ENCODE measurements at places on chromosomes 12 and 14. TPM values are rescaled to one million over a fixed set of nuclear protein-coding genes. Genes with fewer than 3 reads are reported as not detected.

GRCh38 chr12:125187148-125187745 is 122.0 kb downstream of the AACS start:
- no peaks in the 10 kb centered on the region for H3K36me3 ChIP-seq
- no peak for DNase-seq
- peaks cover 5% of the 10 kb centered on the region for H3K4me1 ChIP-seq
- H3K27me3 ChIP-seq = peaks cover 72% of the 10 kb centered on the region
- no peak overlapping the region for H3K27ac ChIP-seq
- H3K4me3 ChIP-seq = peak overlapping the region; percentile 15

DNA sequence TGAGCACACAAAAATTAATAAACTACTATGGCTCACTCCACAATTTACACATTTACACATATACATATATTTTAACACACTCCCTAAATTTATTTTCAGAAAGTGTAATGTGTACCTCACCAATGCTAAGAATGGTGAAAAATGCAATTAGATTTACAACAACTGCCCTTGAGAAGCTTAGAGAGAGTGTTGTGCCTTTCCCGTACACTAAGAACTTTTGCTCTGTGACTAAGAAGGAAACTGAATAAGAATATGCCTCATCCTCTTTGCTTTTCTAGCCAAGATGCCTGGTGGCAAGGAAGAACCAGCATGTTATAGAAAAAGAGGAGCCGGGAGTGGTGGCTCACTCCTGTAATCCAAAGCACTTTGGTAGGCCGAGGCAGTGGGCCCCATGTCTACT is 62.3 kb downstream of the SINHCAF start:
- H3K4me3 ChIP-seq = no peak overlapping the region
- H3K4me1 ChIP-seq = no peaks in the 10 kb centered on the region
- no peak overlapping the region for H3K27ac ChIP-seq
- H3K27me3 ChIP-seq = no peaks in the 10 kb centered on the region
- no peak for DNase-seq

GRCh38 chr12:117318591-117318990 is 42.8 kb downstream of the NOS1 start:
- no peak overlapping the region for H3K4me3 ChIP-seq
- H3K27ac ChIP-seq = no peak overlapping the region
- H3K4me1 ChIP-seq = no peaks in the 10 kb centered on the region
- DNase-seq = no peak

- peaks cover 23% of the 10 kb centered on the region for H3K27me3 ChIP-seq
- DNase-seq = no peak
- H3K36me3 ChIP-seq = peaks cover 2% of the 10 kb centered on the region
- no peaks in the 10 kb centered on the region for H3K4me1 ChIP-seq
- no peak overlapping the region for H3K27ac ChIP-seq
These were observed 42.1 kb upstream of the TUNAR start for GRCh38 chr14:95834496-95834895.

- no peaks in the 10 kb centered on the region for H3K27me3 ChIP-seq
- H3K4me1 ChIP-seq = no peaks in the 10 kb centered on the region
- H3K4me3 ChIP-seq = no peak overlapping the region
- no peak overlapping the region for H3K27ac ChIP-seq
- peaks cover 7% of the 10 kb centered on the region for H3K36me3 ChIP-seq
These were observed 13.6 kb upstream of the ZNF705A start for GRCh38 chr12:8143261-8143660.

DNA sequence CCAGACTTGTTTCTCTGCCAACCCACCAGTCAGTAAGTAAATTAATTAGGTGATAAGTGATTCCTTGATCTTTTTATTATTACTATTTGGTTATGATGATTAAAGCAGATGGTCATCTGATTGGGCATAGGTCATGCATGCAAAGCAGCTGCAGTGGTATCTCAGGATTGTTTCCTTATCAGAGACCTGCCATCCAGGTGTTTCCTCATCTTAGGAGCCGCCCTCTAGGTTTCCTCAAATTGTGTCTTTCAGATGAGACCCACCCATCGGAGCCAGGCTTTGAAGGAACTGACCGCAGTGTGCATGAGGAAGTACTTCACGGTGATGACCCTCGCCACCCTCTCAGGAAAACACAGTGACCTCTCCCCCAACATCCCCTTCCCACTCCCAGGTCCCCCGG is 63.3 kb downstream of the ZFP36L1 start:
- no peaks in the 10 kb centered on the region for H3K27me3 ChIP-seq
- H3K27ac ChIP-seq = no peak overlapping the region
- DNase-seq = no peak

DNA sequence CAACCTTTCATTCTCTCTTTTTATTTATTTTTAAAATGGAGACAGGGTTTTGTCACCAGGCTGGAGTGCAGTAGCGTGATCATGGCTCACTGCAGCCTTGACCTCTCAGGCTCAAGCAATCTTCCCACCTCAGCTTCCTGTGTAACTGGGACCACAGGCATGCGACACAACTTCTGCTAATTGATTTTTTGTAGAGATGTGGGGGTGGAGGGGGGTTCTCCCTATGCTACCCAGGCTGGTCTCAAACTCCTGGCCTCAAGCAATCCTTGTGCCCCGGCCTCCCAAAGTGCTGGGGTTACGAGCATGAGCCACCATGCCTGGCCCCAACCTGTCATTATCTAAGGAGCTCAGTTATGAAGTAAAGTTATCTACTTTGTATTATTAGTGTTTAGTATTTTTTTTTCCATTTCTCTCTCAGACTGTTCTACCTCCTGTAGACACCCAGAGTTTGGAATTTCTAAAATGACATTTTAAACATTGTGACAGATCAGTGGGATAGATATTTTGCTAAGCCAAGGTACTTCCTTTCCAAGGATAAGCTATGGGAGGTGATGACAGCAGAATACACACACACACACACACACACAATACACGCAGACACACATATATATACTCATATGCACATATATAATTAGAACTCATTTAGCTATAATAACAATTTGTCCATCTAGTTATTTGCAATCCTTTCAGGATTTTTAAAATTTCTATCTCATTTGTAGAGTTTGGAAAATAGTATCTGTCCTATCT is 2.1 kb upstream of the USP44 start:
- peaks cover 7% of the 10 kb centered on the region for H3K4me1 ChIP-seq
- no peaks in the 10 kb centered on the region for H3K27me3 ChIP-seq
- H3K36me3 ChIP-seq = no peaks in the 10 kb centered on the region
- H3K4me3 ChIP-seq = no peak overlapping the region
- H3K27ac ChIP-seq = no peak overlapping the region

GRCh38 chr12:68953536-68953935 is 20.6 kb upstream of the CPM start:
- H3K36me3 ChIP-seq = no peaks in the 10 kb centered on the region
- H3K27me3 ChIP-seq = no peaks in the 10 kb centered on the region
- no peak overlapping the region for H3K27ac ChIP-seq
- H3K4me3 ChIP-seq = no peak overlapping the region

GRCh38 chr12:96774496-96775256 is 132.4 kb upstream of the NEDD1 start:
- H3K27me3 ChIP-seq = peaks cover 5% of the 10 kb centered on the region
- no peaks in the 10 kb centered on the region for H3K4me1 ChIP-seq
- no peak overlapping the region for H3K27ac ChIP-seq
- no peak overlapping the region for H3K4me3 ChIP-seq
- H3K36me3 ChIP-seq = no peaks in the 10 kb centered on the region
- DNase-seq = no peak

DNA sequence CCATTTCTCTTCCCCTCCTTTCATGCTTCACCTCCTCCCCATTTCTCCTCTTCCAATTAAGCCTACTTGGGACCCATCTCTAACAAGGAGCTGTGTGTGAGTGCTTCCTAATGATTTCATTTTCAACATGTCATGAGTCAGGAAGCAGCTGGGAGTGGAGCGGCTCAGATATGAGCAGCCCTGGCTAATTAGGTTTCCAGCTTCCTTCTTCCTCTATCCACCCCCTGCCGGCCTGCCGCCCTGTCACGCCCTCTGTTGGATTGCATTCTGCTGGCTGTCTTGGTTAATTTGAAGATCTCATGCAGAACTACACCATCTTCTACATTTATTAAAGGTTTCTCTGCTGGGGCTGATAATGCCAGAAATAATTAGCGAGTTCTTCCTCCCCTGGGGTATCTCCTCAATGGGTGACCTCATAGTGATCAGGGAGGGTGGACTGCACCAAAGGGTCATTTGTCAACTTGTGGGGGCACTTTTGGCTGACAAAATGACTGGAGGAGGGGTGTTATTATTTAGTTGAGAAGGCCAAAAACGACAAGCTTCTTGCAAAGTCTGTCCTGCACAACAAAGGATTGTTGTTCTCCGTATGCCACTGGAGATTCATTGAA is 300.9 kb upstream of the SRRM4 start:
- H3K27me3 ChIP-seq = no peaks in the 10 kb centered on the region
- DNase-seq = no peak
- no peak overlapping the region for H3K27ac ChIP-seq
- no peak overlapping the region for H3K4me3 ChIP-seq
- H3K36me3 ChIP-seq = no peaks in the 10 kb centered on the region
- H3K4me1 ChIP-seq = no peaks in the 10 kb centered on the region

- H3K4me3 ChIP-seq = no peak overlapping the region
- DNase-seq = no peak
- H3K27ac ChIP-seq = peak overlapping the region; percentile 90
- H3K36me3 ChIP-seq = no peaks in the 10 kb centered on the region
These were observed 11.2 kb upstream of the PNMA1 start for GRCh38 chr14:73725116-73726024.

GRCh38 chr14:60509438-60510253 is 700 bp downstream of the SIX6 start:
- H3K27me3 ChIP-seq = peaks cover 82% of the 10 kb centered on the region
- no peaks in the 10 kb centered on the region for H3K36me3 ChIP-seq

GRCh38 chr12:16189849-16190248 is 87.6 kb downstream of the SLC15A5 start:
- no peaks in the 10 kb centered on the region for H3K36me3 ChIP-seq
- no peaks in the 10 kb centered on the region for H3K27me3 ChIP-seq
- no peaks in the 10 kb centered on the region for H3K4me1 ChIP-seq
- no peak overlapping the region for H3K4me3 ChIP-seq

GRCh38 chr14:22976620-22977433 is 5.5 kb downstream of the AJUBA start:
- H3K27ac ChIP-seq = no peak overlapping the region
- H3K4me1 ChIP-seq = peaks cover 14% of the 10 kb centered on the region
- no peaks in the 10 kb centered on the region for H3K27me3 ChIP-seq
- H3K36me3 ChIP-seq = peaks cover 2% of the 10 kb centered on the region
- DNase-seq = no peak

Gene MMP17
- total RNA-seq = not detected

Gene CLEC7A
- total RNA-seq = 8.2 TPM

Gene CCDC177
- total RNA-seq = not detected

Gene IL22
- total RNA-seq = 5.6 TPM

Gene SLC7A8
- total RNA-seq = 2.5 TPM

Gene BATF
- 21.3 TPM for total RNA-seq

Gene BIN2
- 233 TPM for total RNA-seq

All from T-helper 17 cell (primary cell).